Activated T-helper 17 cell treated with anti-CD3 and anti-CD28 coated beads, Interleukin-2, amount 50 U/mL, for 72 hours (primary cell): ENCODE measurements at places on chromosomes 4 and X. TPM values are rescaled to one million over a fixed set of nuclear protein-coding genes. Genes with fewer than 3 reads are reported as not detected.

- ATAC-seq, result no peak
Observed at GRCh38 chrX:132086672-132087071, 41.1 kb downstream of the FRMD7 start.

GRCh38 chr4:86919561-86920223 is 15.1 kb upstream of the AFF1 start:
- ATAC-seq, result no peak

The ADRA2C gene
- total RNA-seq, result not detected

The FABP2 gene
- total RNA-seq, result not detected

The WNK3 gene
- total RNA-seq, result 1.3 TPM
